ENCODE measurements at places on chromosomes 5 and 9. TPM values are rescaled to one million over a fixed set of nuclear protein-coding genes. Genes with fewer than 3 reads are reported as not detected.
A peak's percentile ranks its signal among the peaks of the same experiment; 100 is the strongest.

GRCh38 chr9:91771864-91772263, 178.2 kb downstream of the ROR2 start:
- DNase-seq: no peak

DNA sequence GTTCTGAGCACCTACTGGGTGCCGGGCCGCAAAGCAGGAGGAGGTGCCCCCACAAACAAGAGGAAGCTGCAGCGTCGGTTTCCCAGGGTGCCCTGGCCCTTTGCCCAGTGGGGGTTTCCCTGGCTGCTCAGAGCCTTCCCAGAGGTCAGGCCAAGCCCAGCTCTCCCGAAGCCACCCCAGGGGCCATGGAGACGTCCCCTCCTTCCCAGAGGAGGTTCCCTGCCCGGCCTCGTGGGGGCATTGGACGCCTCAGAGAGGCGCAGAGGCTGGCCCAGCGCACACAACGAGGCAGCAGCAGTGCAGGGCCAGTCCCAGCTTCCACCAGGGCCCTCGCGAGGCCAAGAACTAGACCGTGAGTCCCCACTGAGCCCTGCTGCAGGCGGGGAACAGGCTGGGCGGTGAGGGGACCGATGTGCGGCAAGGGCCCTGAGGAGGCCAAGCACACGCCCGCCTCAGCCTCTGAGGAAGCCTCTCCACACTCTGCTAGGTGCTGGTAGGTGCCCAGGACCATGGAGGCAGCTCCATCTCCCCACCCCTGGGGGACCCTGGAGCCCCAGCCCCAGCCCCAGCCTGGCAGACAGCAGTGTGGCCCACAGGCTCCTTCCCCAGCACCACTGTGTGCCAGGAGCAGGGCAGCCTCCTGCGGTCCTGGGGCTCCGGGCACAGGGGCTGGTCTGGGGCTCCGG, 7.0 kb downstream of the DIPK1B start:
- peak; percentile 56 for DNase-seq

DNA sequence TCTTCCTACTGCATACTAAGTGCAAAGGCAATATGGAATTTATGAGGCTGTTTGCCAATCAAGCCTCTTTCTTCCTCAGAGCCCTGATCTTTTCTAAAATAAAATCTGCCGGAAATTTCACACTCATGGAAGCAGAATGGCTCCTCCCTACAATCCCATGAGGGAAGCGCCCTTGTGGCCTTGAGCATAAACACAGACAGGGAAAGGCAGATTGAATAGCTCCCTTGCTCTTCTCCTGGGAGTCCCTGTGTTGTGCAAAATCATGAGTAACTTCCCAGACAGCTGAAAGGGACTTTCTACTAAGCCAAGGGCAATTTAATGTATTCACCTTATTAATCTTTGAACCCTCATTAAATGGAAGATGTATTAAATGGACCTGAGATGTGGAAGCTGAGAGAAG, 226.1 kb upstream of the PIK3R1 start:
- DNase-seq: no peak

DNA sequence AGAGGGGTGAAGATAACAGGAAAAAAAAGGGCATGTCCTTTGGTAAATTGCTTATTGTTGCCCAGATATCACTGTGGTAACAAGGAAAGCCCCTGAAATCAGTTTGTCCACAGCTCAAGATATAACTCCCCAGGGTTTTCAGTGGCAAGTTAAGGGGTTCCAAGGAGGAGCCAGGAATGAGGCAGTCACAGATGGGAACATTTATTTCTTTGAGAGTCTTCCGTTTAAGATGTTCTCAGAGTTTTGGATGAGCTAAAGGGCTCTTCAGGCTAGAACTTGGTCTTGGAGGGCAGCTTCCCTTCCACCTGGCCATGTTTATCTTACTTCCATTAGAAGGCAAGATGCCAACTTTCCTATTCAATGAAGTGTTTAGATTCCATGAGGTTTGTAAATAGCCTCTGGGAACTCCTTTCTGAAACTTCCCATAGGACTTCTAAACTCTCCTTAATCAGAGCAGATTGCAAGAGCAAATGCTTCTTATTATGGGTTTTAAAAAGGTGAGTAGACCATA, 277.6 kb upstream of the TNC start:
- no peak for DNase-seq

DNA sequence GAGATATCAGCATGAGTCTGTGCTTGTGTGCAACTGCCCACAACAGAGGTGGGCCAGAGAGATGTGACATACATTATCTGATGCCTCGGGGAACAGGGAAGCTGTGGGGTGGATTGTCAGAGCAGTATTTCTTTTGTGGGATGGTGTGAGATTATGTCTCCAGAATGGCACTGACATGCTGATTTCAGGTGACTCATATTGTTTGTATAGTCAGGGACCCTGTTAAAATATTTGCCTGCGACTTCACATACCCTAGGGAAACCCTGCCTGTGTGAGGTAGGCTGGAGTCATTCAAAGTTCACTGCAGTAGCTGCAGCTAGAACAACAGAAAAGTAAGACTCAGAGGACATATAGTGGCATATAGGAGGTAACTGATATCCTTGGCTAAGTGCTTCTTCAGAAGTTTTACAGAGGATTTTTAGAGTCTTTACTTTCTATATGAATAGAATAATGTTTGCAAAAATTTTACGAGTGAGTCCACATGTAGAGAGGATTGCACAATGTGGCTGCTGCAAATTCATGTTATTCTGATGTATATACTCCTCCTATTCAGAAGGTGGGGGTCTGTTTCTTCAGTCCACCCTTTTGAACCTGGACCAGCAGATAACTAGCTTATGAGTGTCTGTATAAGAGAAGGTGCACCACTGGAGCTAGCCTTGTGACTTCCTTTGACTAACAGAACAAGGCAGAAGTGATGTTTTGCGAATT, 89.3 kb downstream of the MACIR start:
- DNase-seq: no peak

DNA sequence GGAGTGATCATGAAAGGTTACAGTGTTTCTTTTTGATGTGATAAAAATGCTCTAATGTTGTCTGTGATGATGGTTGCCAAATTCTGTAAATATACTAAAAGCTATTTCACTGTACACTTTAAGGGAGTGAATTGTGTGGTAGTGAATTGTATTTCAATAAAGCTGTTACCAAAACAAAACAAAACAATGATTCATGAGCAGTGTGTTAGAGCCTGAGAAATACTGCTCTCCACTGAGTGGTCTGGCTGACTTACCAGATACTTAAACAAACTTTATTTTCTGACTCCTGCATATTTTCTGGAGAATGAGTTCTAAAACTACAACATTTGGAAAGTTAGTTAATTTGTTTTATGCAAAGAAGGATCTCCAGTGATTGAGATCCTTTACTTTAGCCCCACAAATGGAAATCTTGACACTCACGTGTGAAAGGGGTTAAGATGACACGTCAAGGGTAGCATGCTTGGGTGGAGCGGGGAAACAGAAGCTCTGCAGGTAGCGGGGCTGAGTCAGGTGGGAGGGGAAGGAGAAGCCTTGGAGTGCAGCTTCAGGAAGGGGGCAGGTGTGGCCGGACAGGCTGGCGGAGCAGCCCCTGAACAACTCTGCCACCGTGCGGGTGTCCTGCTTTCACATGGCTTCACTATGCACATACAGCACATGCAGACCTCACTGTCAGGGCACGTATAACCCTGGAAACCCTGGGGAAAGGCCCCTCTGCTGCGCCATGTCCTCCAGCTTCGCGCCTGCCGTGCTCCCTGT, 256.7 kb downstream of the IRX1 start:
- no peak for DNase-seq

DNA sequence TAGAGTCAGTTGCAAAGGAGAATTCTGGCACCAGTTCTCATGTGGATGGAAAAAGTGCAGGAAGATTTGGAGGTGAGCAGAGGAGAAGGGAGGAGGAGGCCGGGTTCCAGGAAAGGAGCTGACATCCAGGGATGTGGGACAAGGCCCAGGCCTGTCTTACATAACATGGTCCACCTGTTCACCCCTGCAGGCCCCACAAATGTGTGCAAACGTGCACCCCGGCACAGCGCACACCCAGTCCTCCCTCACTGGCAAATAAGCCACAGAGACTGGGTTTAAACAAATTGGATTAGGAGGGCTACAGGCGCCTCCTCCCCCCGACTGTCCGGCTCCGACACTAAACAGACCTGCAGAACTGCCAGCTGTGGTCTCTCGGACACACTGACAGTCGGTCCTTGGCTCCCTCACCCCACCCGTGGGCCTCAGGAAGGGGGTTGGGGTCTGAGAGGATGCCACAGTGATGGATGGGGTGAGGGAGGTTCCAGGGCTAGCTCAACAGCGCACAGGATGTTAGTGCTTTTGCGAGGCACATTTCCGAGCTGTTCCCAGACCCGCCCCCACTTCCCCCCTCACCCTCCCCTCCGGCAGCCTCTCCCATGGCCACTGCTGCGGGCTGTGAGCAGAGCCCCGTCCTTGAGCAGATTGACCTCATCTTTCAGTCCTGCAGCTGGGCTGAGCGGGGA, 43.4 kb upstream of the IL17B start:
- peak; percentile 63 for DNase-seq

DNA sequence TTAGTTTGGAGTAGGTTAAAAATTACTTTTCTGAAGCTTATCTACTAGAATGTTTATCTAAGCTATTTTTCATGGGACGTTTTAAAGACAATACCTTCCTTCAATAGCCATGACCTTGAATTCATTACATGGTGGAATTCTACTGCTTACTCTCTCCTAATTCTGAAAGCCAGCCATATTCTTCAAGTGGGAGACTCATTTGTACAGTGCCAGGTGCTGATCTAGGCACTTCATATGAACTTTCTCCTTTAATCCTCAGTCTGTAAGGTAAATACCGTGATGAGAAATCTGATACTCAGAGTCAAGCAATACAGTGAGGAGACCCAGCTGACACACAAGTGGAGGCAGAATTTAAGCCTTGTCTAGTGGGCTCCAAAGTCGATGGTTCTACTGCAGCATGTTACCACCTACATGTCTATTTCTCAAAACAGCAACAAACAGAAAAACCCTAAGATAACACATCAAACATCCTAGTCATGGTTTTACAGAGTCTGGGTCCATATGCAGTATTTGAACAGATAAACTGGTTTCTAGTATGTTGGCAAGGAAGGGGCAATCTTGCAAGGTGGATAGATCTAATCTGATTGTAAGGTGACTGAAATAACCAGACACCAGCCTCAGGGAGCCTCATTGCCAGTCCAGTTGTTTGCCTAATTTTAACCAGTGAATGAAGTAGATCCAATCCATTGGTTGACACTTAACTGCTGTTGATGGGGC, 243.7 kb downstream of the PIK3R1 start:
- DNase-seq: no peak

- DNase-seq: no peak
Observed at GRCh38 chr9:95512709-95513095, 4.1 kb downstream of the PTCH1 start.

GRCh38 chr9:113649054-113649453, 185.5 kb downstream of the RGS3 start:
- DNase-seq: peak; percentile 64

Gene FAM151B
- 2.0 TPM for total RNA-seq

Gene IL5
- total RNA-seq: not detected

Gene GABRA6
- not detected for total RNA-seq

Gene SAXO1
- not detected for total RNA-seq

Data from endothelial cell of umbilical vein (primary cell).